Right lobe of liver (tissue), 6 donors: ENCODE measurements at places on chromosomes 5 and 9. TPM values are rescaled to one million over a fixed set of nuclear protein-coding genes. Genes with fewer than 3 reads are reported as not detected.

DNA sequence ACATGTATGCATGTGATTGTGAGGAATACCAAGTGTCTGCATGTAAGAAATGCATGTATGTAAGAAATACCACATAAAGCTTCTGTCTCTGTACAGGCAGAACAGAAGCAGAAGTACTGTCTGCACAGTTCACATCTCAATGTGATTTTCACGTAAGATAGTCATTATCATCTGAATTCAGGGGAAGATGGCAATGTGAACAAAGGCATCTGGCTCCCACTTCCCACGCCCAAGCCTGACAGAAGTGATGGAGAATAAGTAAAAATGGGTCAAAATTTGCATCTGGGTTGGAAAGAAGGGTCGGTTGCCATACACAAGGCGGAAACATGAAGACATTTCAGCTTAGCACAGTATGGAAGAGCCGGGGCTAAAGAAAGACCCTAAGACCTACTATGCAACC is 71.7 kb downstream of the SUSD1 start:
- H3K27ac ChIP-seq, result no peak overlapping the region
- no peaks in the 10 kb centered on the region for H3K4me1 ChIP-seq
- no peak for DNase-seq
- H3K4me3 ChIP-seq, result no peak overlapping the region
- no peaks in the 10 kb centered on the region for H3K27me3 ChIP-seq
- no peaks in the 10 kb centered on the region for H3K36me3 ChIP-seq

- no peak overlapping the region for H3K4me3 ChIP-seq
- no peaks in the 10 kb centered on the region for H3K27me3 ChIP-seq
- H3K27ac ChIP-seq, result no peak overlapping the region
- no peaks in the 10 kb centered on the region for H3K4me1 ChIP-seq
- H3K36me3 ChIP-seq, result no peaks in the 10 kb centered on the region
Observed at GRCh38 chr5:60334281-60334713, 365.7 kb downstream of the DEPDC1B start.

GRCh38 chr5:143916451-143916850 is 104.5 kb downstream of the HMHB1 start:
- DNase-seq, result no peak
- no peaks in the 10 kb centered on the region for H3K4me1 ChIP-seq
- no peak overlapping the region for H3K4me3 ChIP-seq
- H3K27me3 ChIP-seq, result no peaks in the 10 kb centered on the region
- H3K27ac ChIP-seq, result no peak overlapping the region
- H3K36me3 ChIP-seq, result no peaks in the 10 kb centered on the region

BARX1 gene
- total RNA-seq, result not detected
